ENCODE measurements at places on chromosomes 6 and 20.

DNA sequence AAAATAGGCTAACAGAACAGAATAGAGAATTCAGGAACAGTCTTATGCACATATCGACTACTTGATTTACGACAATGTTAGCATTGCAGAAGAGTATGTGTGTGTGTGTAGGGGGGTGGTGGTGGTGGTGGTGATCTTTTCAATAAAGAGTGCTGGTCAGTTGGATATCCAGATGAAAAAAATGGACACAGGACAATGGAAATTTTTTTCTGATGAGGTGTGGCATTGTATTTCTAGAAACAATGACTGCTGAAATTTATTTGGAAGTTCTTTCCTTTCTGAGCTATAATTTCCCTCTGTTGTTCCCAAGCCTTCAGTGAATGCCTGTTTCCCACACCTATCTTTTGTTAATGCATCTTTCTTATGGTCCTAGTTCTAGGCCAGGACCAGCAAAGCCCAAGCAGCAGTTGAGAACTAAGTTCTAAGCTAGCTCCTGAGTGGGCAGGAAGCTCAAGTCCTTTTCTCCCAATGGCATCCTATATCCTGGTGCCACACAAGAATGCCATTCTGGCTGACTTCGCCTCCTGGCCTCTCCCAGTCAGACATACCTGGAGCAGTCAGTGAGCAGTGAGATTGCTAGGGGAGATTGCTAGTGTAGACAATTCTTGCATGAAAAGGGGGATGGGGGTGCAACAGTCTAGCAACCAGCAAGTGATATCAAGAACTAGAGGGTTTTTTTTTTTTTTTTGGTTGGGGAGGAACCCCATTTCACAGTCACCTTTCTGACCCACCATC is 1.2 kb upstream of the TOX2 start:
- no peak for DNase-seq

- peak; percentile 52 for DNase-seq
Measured at GRCh38 chr6:44645276-44645675, 257.8 kb downstream of the CDC5L start.

GRCh38 chr20:52049001-52049731 is 142.4 kb downstream of the ZFP64 start:
- DNase-seq = no peak

GRCh38 chr20:24672886-24673677 is 203.7 kb downstream of the SYNDIG1 start:
- no peak for DNase-seq

DNA sequence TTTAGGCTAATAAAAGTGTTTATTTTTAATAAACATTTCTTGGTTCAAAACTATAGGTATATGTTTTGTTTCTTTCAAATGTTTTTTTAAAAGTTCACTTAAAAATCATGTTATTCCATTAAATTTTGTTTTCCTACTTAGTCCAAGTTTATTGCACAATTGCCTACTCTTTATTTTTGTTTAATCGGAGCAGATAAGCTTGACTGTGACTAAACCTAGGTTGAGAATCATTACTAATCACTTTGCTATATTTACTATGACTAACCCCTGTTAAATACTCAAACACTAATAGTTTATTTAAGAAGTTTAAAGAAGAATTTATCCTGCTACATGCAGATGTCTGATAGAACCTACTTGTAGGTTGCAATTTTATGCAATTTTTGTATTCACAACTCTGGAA is 18.8 kb downstream of the MAP3K4 start:
- DNase-seq = no peak

DNA sequence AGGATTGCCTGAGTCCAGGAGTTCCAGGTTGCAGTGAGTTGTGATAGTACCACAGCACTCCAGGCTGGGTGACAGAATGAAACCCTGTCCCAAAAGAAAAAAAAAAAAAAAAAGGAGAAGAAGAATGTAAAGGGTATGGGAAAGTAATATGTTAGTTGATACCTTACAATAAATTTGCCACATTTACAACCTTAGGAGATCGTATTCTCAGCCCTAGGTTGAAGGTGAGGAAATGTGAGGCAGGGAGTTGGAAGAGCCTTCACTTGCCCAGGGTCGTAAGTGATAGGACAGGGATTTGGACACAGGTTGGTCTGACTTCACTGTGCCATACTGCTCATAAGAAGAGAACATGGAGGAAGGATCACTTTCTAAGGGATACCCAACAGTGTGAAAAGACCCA is 68.6 kb downstream of the BMP6 start:
- DNase-seq = no peak

GRCh38 chr6:47348316-47348863 is 38.7 kb upstream of the TNFRSF21 start:
- no peak for DNase-seq

DNA sequence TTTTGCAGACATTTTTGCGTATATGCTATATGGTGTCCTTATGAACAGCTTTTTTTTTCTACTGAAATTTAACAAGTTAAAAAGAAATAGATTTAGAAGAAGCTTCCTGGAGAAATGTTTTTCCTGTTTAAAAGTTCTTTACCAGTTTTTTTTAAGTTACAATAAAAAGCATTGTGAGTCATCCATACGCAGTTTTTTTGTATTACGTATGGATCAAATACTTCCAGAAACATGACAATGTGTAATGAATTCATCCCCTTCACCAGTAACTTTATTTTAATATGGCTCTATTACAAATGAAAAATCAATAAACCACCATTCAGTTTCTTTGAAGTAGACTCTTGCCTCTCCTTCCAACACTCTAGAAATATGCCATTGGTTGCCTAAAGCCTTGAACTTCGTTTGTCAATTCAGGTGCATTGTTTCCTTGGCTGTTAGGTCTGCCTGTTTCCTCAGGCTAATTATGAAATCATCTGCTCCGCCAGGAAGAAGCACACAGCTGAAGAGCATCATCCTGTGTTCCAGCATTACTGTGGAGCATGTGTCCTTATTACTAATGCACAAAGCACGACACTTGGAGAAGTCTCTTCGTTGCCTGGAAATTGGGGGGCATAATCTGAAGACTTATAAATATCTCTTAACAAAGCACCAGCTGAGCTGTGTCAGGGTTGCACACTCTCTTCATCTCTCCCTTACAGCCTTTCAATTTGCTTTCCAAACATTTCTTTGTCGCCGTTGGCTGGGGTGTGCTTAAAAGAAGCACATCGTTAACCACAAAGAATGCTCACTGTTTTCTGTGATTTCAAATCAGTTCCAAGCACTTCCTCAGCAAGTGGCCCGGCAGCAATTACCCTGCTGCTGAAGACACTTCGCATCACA is 9.6 kb downstream of the MOXD1 start:
- DNase-seq = no peak

DNA sequence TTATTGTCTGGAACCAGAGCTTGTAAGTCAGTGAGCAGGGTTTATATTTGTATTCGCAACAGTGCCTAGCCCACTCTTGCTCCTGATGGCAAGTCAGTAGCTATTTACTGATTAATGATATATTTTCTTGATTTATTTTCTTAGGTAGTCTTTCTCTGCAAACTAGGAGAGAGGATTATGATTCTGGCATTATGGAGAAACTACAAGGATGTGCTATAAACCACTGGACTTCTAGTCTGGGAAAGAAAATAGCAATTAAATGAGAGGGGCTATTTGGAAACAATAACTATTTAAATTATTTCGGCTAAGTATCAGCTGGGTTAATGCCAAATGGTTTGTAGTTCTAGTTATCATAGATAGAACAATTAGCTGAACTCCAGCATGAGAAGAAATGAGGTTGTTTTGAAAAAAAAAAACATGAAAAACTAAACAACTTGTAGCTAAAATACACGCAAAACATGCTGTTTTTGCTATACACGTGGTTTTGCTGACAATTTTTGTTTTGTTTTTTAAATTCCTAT is 304.9 kb upstream of the TCF21 start:
- DNase-seq = no peak

DNA sequence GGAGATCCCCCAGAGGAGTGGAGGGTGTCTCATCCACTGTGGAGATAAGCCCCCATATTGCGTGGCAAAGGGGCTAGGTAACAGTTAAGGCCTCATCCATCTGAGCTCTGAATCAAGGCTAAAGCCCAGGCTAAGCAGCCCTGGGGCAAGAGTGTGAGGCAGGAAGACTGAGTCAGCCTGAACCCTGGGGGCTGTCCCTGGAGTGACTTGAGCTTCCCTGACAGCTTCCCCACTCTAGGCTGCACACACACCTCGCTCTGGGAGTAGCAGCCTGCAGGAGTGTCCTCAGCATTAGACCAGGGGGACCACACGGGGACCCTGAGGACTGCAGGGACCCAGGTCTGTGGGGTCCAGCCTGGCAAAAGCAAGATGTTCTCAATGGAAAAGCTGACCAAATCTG is 27.9 kb downstream of the UBD start:
- no peak for DNase-seq

DNA sequence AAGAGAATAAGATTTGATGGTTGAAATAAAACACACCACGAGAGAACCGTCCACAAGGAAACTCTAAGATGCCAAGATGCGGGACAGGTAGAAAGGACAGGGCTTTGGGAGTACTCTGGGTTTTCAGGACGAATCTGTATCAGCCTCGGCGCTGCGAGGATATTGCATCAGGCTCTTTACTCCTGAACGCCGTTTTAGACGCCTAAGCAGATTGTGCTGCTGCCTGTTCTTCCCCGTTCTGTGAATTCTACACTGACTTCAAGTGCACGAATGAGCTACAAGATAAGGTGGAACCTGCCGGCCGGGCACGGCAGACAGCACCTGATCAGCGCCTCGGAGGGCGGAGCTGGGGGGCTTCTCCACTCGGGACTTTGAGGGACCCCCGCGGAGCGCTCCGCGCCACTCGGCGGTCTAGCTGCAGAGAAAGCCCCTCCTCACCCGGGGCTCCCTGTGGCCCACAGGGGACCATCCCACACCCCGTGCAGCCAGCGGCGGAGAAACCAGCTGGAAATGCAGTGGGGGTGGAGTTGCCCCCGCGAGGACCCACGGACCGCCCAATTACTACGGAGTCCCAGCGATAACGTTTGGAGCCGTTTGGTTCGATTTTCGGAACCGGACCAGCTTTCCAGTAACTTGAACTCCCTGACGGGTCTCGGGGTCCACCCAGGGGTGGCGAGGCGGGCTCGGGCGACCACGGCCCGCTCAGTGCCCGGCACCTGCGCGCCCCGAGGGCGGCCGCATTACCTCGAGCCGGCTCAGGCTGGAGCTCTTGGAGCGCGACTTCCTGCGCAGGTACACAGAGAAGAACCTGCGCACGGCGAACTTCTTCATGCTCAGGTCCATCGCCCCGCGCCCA is 646 bp downstream of the RPS6KA2 start:
- no peak for DNase-seq

- DNase-seq = no peak
Measured at GRCh38 chr6:21994821-21995220, 302.0 kb downstream of the PRL start.

GRCh38 chr6:85612690-85613474 is 19.2 kb upstream of the SNX14 start:
- DNase-seq = no peak

GRCh38 chr6:47057830-47058540 is 15.9 kb upstream of the ADGRF1 start:
- no peak for DNase-seq

DNA sequence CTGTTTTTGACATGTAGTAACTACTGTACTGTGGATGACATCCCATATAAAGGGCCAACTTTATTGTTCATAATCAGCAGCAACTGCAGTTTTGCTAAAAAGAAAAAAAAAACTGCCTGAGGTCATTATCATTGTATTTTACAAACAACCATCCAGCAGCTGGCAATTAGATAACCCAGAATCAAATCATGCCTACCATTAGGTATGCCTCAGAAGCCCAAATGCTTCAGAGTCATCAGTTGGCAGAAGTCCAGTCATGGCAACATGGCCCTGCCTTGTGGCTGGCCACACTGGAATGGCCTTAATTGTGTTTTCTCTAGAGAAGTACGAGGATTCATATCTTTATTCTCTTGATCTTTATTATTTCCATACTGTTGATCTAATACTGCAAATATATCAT is 462.4 kb upstream of the NRSN1 start:
- peak; percentile 10 for DNase-seq

DNA sequence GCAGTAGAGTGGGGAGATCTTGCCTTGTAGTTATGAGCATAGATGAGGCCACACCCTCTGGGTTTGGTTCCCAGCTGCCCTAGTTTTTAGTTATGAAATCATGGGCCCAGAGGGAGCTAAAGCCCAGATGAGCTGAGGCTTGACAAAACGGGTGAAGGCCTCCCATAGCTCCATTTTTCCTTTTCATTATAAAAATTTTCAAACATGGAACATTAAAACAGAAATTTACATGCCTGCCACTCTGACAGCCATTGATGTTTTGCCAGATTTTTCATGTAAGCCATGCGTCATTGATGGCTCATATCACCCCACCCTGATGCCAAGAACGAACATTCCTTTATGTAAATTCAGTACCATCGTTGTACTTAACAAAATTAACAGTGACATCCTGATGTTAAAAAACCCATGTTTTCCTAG is 67.9 kb downstream of the IGF2R start:
- DNase-seq = no peak

GRCh38 chr6:147868427-147869190 is 360.1 kb downstream of the SAMD5 start:
- no peak for DNase-seq

- DNase-seq = no peak
Measured at GRCh38 chr20:49636447-49636846, 68.5 kb upstream of the PTGIS start.

DNA sequence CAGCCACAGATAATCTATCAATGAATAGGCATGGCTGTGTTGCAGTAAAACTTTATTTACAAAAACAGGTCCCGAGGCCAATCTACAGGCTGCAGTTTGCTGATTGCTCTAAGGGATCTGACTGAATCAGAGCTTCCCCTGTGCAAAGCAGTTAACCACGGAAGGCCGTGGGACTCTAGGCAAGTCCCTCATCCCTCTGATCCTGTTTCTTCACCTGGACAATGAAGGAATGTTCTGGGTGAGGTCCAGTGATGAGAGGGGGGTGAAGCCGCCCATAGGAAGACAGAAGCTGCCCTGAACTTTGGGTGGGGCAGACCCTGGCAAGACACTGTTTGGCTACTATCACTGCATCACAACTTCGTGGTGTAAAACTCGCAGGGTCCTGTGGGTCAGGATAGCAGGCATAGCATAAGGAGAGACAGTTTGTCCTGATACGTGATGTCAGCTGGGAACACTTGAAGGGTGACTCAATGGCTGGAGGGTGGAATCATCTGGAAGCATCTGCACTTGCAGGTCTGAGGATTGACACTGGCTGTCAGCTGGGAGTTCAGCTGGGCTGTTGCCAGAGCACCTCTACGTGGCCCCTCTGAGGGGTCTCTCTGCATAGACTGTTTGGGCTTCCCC is 33.3 kb upstream of the TGM2 start:
- peak; percentile 6 for DNase-seq

GRCh38 chr6:79665725-79666551 is 34.8 kb downstream of the SH3BGRL2 start:
- DNase-seq = no peak

DNA sequence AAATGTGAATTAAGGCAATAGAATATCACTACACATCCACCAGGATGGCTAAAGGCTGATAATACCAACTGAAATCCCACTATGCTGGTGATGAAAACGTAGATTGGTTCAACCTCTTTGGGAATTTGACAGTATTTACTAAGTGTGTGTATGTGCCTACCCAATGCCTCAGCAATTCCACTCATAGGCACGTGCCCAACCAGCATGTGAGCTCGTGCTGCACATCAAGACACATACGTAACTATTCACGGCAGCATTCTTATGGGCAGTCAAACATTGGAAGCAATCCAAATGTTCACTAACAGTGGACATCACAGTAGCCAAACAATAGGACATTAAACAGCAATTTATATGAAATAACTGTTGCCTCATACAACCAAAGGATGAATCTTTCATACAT is 15.7 kb upstream of the AFDN start:
- no peak for DNase-seq
